ENCODE measurements at places on chromosomes 6 and 20. TPM values are rescaled to one million over a fixed set of nuclear protein-coding genes. Genes with fewer than 3 reads are reported as not detected.
A peak's percentile ranks its signal among the peaks of the same experiment; 100 is the strongest.

The POU3F2 gene
- polyA plus RNA-seq = 0.38 TPM

The DDAH2 gene
- polyA plus RNA-seq = 87.3 TPM

The SRMS gene
- polyA plus RNA-seq = not detected

The LGSN gene
- not detected for polyA plus RNA-seq

The SNPH gene
- polyA plus RNA-seq = 5.6 TPM

DNA sequence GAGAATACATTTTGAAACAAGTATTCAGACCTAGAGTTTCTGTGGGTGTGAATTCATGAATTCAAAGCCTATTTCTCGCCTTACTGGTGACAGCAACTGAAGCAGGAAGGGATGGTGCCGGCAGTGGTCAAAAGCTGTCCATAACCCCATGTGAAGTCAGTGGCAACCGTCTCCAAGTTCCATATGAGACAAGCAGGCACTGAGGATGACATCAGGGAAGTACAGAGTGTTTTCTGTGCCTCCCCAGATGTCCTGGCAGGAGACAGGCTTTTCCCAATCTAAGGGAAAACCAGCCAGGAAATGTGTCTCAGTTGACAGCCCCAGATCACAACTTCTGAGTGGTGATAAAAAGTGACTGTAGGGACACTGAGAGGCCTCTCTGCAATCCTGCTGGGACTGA is 66.6 kb downstream of the HIVEP2 start:
- no peak for DNase-seq

- DNase-seq = no peak
Measured at GRCh38 chr6:36793296-36793912, 45.8 kb downstream of the CPNE5 start.

GRCh38 chr6:157869673-157870302 is 46.7 kb downstream of the SNX9 start:
- DNase-seq = no peak

DNA sequence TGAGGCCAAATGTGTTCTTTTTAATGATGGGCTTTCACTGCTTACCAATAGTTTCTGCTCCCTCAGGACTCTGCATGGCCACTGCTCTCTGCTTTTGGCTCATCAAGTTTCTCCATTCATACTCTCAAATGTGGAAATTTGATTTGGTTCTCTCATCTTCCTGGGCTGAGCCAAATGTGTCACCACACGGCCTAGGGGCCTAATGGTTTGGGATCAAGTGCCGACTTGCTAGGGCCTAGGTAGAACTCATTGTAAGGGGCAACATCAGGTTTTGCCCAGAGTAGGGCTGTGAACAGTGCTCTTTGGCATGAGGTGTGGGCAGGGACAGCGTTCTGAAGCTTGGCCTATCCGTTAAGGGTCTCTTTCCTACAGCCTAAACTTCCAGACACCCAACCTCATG is 3.9 kb upstream of the MRPS10 start:
- DNase-seq = no peak

DNA sequence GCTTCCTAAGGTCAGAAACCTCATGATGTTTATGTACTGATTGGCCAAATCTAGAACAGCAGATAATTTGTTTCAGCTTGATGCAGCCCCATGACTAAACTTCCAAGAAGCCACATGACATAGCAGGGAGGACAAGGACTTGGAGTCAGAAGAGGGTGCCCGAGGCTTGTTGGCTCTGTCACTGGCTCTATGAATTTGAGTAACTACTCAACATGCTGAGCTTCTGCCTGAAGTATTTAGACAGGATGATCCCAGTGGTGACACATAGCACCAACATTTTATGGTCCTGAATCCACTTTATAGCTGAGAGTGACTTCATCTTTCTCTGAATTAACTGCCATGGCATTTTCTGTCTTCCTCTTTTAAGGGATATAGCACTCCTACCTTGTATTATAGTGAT is 13.5 kb upstream of the TBX18 start:
- DNase-seq = no peak

DNA sequence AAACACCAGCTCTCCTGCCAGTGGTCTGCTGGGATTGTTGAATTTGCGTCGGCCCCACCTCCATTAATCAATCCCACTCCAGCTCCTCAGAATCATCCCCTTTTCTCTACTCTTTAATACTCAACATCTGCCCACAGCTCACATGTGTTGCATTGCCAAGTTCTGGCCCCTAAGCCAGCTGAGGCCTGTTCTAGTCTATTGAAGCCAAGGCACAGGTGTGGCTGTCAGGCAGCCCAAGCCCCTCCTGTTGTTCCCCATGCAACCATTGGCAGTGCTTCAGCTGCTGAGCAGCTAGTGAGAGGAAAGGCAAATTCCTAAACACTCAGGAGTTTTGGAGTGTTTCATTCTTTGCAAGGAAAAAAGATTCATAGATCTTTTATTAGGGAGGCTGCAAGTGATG is 128.0 kb upstream of the NT5E start:
- peak; percentile 53 for DNase-seq
